ENCODE measurements at places on chromosomes 12 and 14. TPM values are rescaled to one million over a fixed set of nuclear protein-coding genes. Genes with fewer than 3 reads are reported as not detected.

SDR9C7 gene
- total RNA-seq, result not detected

CEBPE gene
- total RNA-seq, result not detected

OR4E2 gene
- not detected for total RNA-seq

GPRC5D gene
- not detected for total RNA-seq

KRT6C gene
- total RNA-seq, result not detected

DPPA3 gene
- total RNA-seq, result not detected

TAS2R7 gene
- total RNA-seq, result not detected

LRTM2 gene
- not detected for total RNA-seq

TBC1D30 gene
- total RNA-seq, result 16.0 TPM

MEG3 gene
- not detected for total RNA-seq

KCNK10 gene
- total RNA-seq, result not detected

CELA1 gene
- not detected for total RNA-seq

EEF1AKMT3 gene
- total RNA-seq, result 7.0 TPM

B4GALNT3 gene
- total RNA-seq, result 2.3 TPM

PDZRN4 gene
- not detected for total RNA-seq

CCDC92 gene
- total RNA-seq, result 2.8 TPM

ITGB7 gene
- 0.49 TPM for total RNA-seq

STON2 gene
- total RNA-seq, result not detected

OR10AD1 gene
- not detected for total RNA-seq

SELPLG gene
- 0.74 TPM for total RNA-seq

MANSC1 gene
- 1.7 TPM for total RNA-seq

TAS2R14 gene
- 0.12 TPM for total RNA-seq

MYH7 gene
- total RNA-seq, result not detected

NGB gene
- not detected for total RNA-seq

BTG1 gene
- total RNA-seq, result 0.10 TPM

TAS2R20 gene
- total RNA-seq, result 0.61 TPM

PTCSC3 gene
- total RNA-seq, result not detected

CAPZA3 gene
- not detected for total RNA-seq

AQP5 gene
- total RNA-seq, result not detected

ERBB3 gene
- total RNA-seq, result 4.3 TPM

GZMB gene
- total RNA-seq, result not detected

LRRC10 gene
- not detected for total RNA-seq

FSCB gene
- not detected for total RNA-seq

TRHDE gene
- not detected for total RNA-seq

KRT76 gene
- not detected for total RNA-seq

RERG gene
- total RNA-seq, result not detected

AKAP3 gene
- 2.6 TPM for total RNA-seq

IL25 gene
- not detected for total RNA-seq

KLRC3 gene
- not detected for total RNA-seq

GCH1 gene
- 9.1 TPM for total RNA-seq

DBX2 gene
- not detected for total RNA-seq

CLEC1A gene
- not detected for total RNA-seq

KRT8 gene
- total RNA-seq, result 3,912 TPM

TAS2R10 gene
- total RNA-seq, result 0.37 TPM

APOF gene
- not detected for total RNA-seq

PRR4 gene
- total RNA-seq, result 9.2 TPM

CPNE8 gene
- total RNA-seq, result 16.1 TPM

ZNF410 gene
- 63.0 TPM for total RNA-seq

CD163L1 gene
- not detected for total RNA-seq

OAS2 gene
- not detected for total RNA-seq

PMEL gene
- 22.2 TPM for total RNA-seq

LTBR gene
- 10.1 TPM for total RNA-seq

POTEM gene
- total RNA-seq, result not detected

TMCC3 gene
- total RNA-seq, result 4.4 TPM

STXBP6 gene
- total RNA-seq, result 2.1 TPM

GNS gene
- total RNA-seq, result 64.1 TPM

SPX gene
- 4.2 TPM for total RNA-seq

Measured in G401 (cell line).